ENCODE measurements at places on chromosomes 3 and 15.

- DNase-seq: peak; percentile 64
These were observed 432.8 kb downstream of the MAGI1 start for GRCh38 chr3:65605876-65606432.

DNA sequence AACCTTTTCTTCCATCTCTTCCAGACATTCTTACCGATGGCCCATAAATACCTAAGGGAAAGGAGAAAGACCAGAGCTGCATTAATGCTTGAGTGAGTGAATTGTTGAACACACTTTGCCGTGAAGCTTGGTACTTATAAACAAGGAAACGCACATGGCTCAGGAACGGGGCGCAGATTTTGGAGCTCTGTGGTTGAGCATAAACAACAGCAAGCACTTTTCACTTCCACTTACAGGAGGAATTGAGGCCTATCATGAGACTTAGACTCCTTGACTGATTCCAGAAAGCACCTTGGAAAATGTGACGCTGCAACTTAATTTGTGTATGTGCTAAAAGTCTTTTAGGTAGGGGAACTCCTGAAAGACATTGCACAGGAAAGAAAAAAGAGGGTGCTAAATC is 197.5 kb upstream of the FEZF2 start:
- DNase-seq: no peak

DNA sequence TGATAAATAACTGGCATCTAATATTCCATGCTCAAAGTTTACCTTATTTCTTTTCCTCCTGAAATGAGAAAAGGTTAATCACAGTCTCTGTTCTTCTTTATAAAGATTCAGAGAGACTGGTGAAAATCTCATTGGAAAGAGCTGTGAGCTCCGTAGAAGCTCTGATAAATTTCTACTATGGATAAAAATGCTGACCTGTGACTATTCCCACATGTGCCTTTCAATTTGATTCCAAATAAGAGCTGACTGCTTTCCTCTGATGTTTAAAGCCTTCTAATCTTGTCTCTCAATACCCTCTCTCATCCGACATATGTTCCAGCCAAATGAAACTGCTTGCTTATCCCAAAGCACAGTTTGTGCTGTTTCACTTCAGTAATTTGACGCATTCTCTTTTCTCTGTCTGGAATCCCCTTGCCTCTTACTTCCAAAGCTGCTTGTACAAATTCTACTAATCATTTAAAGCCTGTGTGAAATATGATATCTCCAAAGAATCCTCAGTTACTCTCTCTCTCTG is 130.1 kb downstream of the RTP4 start:
- DNase-seq: no peak

GRCh38 chr15:72184165-72184811 is 13.3 kb downstream of the GRAMD2A start:
- peak; percentile 78 for DNase-seq

DNA sequence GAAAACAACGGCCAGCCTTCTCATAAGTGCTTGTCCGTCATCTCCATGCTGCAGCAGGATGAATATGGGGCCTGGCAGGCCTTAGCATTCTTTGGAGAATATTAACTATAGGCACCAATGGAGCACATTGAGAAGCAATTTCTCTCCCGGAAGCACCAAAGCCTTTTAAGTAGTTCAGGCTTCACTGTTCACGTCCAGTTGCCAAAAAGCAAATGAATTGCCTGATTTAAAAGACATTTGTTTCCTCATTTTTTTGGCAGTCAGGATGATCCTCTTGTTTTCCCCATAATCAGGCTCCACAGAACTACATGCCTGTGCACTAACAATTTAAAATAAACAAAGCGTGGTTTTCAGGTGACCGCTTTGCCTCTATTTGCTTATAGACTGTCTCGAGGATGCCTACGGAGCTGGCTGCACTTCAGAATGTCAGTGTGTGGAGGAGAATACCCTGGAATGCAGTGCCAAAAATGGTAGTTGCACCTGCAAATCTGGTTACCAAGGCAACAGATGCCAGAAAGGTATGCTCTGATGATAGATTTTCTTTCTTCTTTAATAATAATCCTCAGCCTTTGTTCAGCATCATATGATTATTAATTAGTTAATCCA is 725.2 kb upstream of the GOLIM4 start:
- DNase-seq: no peak

DNA sequence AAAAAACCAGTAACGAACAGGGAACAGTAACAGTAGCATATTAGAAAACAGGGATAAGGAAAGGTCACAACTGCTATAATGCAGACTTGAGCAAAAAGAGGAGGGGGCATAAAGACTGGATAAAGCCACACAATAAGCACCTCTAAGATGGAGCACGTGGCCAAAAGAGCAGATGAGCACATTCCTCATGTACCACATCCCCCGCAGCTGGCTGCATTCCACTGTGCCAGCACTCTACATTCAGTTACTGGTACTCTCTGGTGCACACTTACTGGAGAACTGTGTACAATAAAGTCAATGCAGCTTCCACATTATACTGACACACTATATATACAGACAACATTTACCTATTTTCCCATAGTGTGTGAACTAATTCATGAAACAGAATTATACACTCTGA is 64.7 kb downstream of the UBE3A start:
- DNase-seq: no peak

DNA sequence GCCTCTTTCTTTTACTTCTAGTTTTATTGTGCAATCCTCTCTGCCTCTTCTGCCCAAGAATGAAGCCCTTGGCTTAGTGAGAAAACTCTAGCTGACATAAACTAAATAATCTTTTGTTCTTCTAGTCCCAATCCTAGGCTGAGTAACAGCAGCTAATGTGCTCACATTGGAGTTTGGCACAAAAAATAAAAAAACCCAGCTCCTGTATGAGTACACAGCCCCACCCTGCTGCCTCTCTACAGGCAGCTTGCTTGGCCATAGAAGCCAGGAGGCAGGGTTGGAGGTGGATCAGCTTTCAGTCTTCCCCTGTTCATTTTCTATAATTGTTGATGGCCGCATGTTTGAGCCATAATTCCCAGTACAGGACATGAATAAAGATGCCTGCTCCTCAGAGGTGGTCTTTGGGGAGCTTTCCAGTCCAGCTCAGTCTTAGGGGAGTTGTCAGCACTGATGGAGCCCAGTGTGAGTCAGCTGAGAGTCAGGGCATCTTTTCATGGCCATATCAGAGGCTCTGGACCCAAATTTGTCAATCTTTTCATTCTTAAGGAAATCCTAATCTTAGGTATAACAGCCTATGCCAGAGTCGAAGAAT is 46.7 kb downstream of the RTP1 start:
- DNase-seq: peak; percentile 88

DNA sequence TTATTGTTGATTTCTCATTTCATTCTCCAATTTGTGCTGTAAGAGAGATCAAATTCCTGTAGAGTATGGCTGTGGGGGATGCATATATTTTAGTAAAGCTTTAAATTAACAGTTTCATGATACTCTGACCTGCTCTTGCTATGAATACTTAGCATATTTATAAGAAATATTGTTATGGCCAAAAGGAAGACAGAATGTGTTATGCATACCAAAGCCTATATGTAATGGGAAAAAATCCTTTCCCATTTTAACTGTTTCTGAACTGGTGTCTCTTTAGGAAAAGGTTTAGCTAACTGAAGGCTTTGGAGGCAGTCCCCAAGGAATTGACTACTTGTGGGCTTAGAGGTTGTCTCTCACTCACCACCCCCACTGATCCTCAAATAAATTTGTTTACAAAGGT is 59.2 kb downstream of the CADPS start:
- DNase-seq: peak; percentile 18

DNA sequence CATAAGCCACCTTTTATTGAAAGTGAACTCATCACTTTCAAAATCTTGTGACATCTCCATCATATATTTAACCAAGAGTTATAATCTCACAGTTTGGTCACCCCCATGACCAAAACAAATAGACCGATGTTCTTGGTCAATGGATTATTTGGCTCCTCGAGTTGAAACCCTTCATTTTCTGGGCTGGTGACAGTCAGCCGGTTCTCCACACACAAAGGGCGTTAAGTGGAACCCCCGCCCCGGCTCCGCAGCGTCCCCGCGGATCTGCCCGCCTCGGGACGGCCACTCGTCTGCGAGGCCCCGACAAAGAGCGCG is 772 bp downstream of the TSPAN3 start:
- DNase-seq: no peak

- peak; percentile 58 for DNase-seq
These were observed 740 bp downstream of the MAGI1 start for GRCh38 chr3:66037986-66038369.

GRCh38 chr3:72413228-72413627 is 435.0 kb downstream of the SHQ1 start:
- DNase-seq: peak; percentile 19

- peak; percentile 15 for DNase-seq
These were observed 10.4 kb downstream of the PLA2G4E start for GRCh38 chr15:42010434-42010833.

GRCh38 chr3:116247605-116248004 is 197.7 kb downstream of the LSAMP start:
- DNase-seq: no peak

- no peak for DNase-seq
These were observed 52.8 kb downstream of the MGA start for GRCh38 chr15:41713047-41713446.

- no peak for DNase-seq
These were observed 74.5 kb downstream of the SPTSSB start for GRCh38 chr3:161296814-161297213.
